ENCODE measurements at places on chromosomes 3 and 15.

DNA sequence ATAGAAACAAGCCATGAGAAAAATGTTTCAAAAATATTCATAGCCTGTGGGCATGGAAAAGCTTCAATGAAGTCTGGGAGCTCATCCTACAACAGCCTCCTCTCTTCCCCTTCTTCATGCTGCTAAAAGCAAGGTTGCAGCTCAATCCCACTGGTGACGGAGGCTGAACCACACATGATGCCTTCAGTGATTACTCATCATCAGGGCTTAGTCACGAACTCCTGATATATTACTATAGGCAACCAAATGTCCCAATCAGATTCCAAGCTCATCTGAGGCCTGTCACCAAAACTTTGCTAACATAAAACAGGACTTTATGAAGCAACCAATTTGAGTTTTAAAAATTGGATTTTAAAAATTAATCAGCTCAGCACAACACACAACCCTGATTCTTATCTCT, 24.0 kb upstream of the SLC24A5 start:
- peak; percentile 47 for DNase-seq

DNA sequence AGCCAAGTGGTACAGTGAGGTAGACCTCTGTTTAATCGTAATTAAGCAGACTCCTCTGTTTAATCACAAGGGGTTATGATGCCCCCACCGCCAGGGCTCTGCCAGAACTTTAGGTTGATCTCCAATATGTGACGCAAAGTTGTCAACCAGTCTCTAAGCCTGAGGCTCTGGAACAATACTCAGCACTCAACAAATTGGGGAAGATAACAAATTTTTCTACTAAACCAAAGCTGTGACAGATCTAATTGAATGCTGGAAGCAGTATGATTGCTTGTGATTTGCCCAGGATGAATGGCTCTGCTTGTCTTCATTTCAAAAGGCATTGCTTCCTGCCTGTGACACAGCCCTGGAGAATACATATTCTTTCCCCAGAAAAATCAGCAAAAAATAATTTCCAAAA, 57.1 kb downstream of the SNTN start:
- no peak for DNase-seq

GRCh38 chr3:100966049-100966491, 27.2 kb downstream of the ABI3BP start:
- DNase-seq, result no peak

DNA sequence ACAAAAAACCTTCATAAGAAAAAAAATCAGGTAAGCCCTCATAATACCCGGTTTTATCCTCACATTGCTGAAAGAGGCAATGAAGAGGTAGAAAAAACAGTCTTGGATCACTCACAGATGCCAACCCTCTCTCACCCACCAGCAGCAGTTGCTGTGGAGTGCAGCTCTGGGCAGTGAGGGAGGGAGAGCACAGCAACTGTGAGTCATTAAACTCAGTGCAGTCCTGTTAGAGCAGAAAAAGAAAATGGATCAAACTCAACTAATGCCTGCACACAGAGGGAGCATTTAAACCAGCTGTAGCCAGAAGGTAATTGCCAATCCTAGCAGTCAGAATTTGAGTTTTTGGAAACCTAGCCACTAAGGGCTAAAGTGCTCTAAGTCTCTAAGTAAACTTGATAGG, 1050.6 kb upstream of the ALCAM start:
- no peak for DNase-seq

- DNase-seq, result no peak
Observed at GRCh38 chr3:188184649-188185048, 30.7 kb downstream of the LPP start.

DNA sequence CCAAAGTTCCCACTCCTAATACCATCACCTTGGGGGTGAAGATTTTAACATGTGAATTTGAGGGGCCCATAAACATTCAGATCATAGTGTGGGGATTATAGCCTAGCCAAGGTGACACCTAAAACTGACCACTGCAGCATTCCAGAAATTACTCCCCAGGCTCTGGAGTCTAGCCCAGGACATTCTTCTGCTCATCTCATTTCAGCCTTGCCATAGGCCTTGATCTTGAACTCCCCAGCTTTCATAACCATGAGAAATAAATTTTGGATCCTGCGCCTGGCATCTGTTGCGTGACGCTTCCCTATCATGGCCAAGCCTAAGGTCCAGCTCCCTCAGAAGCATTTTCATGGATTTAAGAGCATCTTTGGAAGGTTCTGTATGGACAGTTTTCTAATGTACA, 502.9 kb upstream of the THBS1 start:
- peak; percentile 47 for DNase-seq

- DNase-seq, result peak; percentile 23
Observed at GRCh38 chr3:126895178-126896066, 87.5 kb upstream of the PLXNA1 start.

DNA sequence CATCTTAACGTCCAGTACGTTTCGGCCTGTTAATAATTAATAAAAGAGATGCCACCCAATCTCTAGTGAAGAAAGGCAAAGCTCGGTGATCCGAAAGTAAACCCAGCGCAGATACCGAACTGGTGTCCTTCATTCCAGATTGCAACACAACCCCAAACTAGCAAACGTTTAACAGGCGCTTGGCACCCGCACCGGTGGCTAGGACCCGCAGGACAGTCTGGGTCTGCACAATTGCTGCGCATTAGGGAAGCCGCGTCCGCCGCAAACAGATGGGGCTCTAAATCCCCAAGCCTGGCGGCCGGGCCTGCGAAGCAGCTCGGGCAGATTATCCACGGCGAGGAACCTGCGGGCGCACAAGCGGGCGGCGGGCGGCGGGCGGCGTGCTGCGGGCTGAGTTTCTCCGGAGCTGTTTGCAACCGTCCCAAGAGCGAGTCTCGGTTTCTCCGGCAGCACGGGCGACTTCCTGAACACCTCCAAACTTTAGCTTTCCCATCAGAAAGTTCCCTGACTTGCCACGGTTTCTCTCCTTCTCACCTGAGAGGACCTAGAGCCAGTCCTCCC, 112.1 kb upstream of the ICE2 start:
- DNase-seq, result peak; percentile 36

DNA sequence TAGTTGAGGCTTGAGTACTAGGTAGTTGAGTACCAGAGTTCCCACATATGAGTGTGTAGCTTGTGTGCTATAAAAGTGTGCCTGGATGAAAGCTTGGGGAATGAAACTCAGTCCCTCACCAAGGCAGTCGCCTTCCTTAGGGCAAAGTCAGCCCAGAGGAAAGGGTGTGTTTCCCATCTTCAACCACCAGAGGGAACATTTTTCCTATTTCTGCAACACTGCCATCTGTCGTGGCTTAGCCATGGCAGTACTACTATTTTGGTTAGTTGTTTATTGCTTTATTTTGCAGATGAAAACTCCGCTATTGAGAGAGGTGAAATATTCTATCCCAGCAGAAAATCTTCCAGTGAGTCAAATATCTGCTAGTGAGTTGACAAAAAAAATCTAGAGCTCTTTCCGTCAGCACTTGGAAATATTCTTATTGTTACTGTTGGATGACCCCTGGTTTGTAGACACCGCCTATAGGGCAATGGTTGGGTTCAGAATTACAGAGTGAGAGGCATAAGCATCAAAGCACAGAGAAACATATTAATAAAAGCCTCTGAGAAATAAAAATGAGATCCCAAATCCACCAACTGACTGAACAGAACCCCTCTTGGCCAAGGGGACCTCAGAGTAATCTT, 239.9 kb downstream of the CPNE4 start:
- peak; percentile 79 for DNase-seq

GRCh38 chr3:31246293-31247062, 286.2 kb upstream of the STT3B start:
- no peak for DNase-seq

- DNase-seq, result no peak
Observed at GRCh38 chr15:94242257-94242656, 10.9 kb downstream of the MCTP2 start.

DNA sequence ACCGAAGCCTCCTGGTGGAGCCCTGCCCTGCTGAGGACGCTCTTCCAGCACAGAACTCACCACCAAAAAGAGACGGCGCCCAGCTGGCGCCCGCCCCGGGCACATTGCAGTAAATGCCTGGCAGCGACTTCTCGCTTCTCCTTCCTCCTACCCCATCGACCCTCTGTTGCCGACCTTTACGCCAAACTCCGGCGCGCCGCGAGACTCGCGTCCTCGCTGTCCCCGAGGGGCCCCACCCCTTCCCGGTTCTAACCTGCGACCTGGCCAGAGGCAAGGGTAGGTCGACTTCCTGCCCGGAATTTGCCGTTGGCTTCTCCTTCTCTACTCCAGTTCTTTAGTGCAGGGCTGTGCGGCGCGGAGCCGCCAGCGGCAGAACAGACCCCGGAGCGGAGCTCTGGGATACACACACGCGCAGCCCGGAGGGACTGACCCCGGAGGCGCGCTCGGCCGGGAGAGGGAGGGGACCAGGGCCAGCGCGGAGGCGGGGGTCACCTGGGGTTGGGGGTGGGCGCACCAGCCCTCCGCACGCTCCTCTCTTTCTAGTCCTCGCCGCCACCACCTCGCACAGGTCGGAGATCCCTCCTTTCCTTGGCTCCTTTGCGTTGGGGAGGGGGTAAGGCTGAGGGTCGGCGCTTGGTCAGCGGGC, 226.6 kb upstream of the AZI2 start:
- DNase-seq, result peak; percentile 1

DNA sequence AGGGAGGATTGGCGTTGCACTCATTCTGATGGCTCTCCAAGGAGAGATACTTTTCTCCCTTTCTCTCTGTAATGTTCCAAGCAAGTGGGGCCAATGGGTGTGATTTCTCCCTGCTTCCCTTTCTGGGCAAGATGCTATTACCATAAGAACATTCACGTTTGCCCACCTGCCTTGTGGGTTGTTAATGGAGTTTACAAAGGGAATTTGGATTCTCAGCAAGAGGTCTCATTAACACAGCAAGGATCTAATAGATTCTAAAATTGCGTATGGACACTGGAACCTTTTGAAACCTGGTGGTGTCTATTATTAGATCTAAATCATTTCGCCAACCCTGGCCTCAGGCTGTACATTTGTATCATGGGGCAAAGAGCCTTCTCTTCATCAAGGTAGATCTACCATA, 74.1 kb downstream of the SLCO3A1 start:
- DNase-seq, result no peak

DNA sequence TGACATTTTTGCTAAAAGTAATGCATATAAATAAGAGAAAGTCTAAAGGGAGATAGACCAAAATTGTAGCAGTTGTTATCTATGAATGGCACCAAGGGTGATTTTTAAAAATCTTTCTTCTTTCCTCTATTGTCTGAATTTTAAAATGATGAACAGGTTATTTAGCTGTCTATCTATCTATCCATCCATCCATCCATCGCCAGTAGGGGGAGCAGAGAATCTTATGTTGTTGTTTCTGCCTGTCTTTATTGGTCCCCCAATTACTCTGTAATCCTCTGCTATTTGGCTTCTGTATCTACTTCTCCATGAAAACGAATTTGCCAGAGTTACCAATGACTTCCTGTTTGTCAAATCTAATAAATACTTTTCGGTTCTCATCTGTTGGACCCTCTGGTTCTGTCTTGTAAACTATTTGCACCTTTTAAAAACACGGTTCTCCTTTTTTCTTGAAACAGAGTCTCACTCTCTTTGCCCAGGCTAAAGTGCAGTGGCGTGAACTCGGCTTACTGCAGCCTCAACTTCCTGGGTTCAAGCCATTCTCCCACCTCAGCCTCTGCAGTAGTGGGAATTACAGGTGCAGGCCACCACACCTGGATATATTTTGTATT, 86.0 kb downstream of the ECT2 start:
- peak; percentile 78 for DNase-seq

DNA sequence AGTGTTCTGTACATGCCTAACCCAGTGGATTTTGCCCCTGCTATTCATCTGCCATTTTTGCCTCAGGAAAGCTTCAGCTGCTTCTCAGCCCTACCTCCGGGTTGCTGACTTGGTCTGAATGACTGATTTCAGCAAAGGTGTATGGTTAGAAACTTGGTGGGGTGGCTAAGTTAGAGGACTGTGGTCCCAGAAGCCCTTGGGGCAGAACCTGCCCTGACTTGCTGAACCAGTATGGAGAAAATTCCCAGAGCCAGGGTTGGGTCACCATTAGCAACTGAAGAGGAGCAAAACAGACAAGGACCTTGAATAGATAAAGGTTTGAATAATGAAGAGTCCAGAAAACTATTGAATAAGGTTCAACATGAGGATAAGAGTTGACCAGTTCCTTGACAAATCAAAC, 6.1 kb upstream of the WWTR1 start:
- DNase-seq, result no peak

- no peak for DNase-seq
Observed at GRCh38 chr3:124918524-124918923, 16.0 kb downstream of the MUC13 start.

DNA sequence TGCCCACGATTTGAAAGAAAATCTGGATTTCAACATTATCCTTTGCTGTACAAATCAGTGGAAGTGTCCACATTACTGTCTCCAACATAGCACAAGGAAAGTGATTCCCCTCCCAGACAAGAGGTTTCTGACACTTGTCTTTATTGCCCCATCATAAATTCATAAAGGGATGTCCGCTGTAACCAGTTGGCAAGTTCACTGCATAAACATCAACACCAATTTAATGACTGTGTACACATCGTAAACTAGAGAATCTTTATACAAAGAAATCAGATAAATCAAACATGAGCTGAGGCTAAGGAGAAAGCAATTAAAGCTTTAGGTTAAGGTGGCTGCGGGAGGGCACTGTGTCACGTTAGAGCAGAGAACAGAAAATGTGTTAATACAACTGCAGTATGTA, 129.8 kb downstream of the MEIS2 start:
- no peak for DNase-seq

DNA sequence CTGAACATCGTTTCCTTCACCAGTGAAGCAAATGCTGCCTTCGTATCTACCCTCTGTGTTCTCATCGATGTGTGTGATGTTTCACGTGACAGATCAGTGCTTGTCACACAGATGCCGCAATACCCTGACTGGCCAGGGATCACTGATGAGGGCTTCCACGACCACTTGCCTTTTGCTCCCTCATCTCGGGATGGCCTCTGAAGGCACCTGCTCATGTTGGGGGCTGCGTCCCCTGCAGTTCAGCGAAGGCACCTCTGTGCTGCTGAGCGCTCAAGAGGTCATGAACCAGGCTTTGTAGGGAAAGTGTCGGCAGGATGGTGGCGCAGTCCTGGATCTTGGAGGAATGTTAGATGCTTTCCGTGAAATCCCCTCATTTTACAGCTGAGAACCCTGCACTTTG, 79.2 kb upstream of the KLF13 start:
- no peak for DNase-seq

DNA sequence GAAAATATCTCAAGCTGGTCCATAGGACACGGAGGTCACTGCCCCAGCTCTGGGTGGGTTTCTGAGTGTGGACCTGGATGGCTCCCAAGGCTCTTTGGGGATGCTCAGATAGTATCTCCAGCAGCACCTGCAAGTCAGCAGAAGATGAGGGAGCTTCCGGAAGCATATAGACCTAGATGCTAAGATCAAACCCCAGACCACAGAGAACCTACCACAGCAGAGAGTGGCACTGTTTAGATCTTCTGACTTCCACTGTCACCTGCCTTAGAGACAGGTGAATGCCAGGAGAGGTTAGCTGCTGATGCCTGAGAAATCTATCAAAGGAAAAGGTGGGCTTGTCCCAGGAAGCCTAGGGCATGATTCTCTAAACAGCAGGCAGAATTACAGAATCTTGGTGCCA, 105.7 kb upstream of the TRPM1 start:
- DNase-seq, result no peak

GRCh38 chr15:100988297-100988696, 69.1 kb downstream of the LRRK1 start:
- no peak for DNase-seq

- no peak for DNase-seq
Observed at GRCh38 chr3:135995766-135996165, 30.2 kb downstream of the PPP2R3A start.
